ENCODE measurements at places on chromosomes 7 and 10.
A peak's percentile ranks its signal among the peaks of the same experiment; 100 is the strongest.

GRCh38 chr7:41167836-41168235, 535.1 kb downstream of the INHBA start:
- no peak for DNase-seq

GRCh38 chr10:125238682-125239081, 78.3 kb upstream of the CTBP2 start:
- DNase-seq, result no peak

GRCh38 chr7:101729241-101729883, 88.1 kb upstream of the CUX1 start:
- no peak for DNase-seq

DNA sequence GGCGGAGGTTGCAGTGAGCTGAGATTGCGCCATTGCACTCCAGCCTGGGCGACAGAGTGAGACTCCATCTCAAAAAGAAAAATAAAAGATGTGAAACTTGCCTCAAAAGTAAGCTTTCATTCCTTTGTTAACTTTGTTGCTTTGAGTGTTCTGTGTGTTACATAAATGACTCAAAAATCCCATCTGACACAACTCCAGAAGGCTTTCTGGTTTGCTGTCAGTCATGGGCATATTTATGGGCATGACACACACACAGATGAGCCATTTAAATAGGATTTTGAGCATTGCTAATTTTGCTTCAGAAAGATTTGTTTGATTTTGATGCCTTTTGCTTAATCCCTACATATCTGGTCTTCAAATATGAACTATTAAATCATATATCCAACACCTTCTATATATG, 82.6 kb downstream of the CACNB2 start:
- no peak for DNase-seq

GRCh38 chr10:117360994-117361667, 14.1 kb downstream of the PDZD8 start:
- no peak for DNase-seq

- no peak for DNase-seq
Measured at GRCh38 chr10:123529146-123529760, 136.9 kb upstream of the GPR26 start.

DNA sequence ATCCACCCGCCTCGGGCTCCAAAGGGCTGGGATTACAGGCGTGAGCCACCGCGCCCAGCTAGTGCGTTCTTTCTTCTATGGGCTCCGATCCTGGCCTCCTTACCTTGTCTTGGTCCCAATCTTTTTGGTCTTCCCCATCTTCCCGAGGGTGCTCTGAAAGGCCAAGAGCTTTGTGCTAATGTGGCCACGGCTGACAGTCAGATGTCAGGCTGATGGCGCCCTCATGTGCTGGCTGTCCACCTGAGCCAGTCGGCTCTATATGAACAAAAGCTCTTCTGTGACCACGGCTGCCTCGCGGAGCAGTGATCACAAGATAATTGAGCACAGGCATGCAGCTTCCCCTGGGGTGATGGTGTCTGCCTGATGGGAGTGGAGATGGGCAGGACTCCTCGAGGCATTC, 11.0 kb upstream of the AHCYL2 start:
- peak; percentile 93 for DNase-seq

DNA sequence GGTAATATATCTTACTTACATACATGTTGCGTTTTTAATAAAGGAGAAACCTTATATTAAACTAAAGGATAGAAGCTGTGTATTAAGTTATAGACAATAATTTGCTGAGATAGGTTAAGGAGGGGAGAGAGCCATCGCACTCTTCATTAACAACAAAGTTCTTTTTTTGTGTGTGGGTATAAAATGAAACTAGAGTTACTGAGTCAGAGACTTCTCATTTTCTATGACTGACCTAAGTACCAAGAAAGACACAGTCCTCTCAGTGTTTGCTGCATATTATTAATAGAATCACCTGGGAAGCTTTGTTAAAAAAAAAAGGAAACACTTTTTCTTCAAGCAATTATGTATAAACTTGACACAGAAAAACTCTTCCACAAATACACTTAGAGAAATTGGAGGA, 31.4 kb downstream of the FEZF1 start:
- no peak for DNase-seq

DNA sequence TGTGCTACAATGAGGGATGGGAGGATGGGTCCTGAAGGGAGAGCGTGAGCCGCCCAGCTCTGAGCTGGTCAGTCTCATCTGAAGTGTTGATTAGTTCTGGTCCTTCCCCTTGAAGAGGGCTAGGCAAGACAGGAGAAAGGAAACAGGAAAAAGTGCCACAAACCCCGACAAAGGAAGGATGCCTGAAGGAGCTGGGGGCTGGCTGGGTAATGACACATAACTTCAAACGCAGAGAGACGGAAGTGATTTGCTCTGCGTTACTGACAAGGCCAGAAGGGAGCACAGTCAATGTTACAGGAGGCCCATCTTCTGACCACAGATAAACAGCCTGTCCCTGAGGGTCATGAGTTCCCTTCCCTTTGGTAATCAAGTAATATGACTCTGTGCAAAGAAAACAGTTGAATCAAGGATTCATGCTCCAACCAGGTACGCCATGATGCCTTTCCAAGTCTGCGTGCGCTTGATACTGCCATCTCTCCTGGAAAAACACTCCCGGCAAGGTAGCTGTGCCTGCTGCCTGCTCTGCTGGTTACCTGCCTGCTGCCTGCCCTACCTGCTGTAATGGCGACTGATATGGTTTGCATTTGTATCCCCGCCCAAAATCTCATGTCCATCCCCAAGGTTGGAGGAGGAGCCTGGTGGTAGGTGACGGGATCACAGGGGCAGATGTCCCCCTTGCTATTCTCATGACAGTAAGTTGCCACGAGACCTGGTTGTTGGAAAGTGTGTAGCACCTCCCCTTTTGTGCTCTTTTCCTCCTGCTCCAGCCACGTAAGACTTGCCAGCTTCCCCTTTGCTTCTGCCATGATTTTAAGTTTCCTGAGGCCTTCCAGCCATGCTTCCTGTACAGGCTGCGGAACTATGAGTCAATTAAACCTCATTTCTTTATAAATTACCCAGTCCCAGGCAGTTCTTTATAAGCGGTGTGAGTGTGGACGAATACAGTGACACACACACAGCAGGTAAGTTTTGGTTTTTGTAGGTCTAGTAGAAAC, 57.9 kb downstream of the GRB10 start:
- DNase-seq, result no peak

DNA sequence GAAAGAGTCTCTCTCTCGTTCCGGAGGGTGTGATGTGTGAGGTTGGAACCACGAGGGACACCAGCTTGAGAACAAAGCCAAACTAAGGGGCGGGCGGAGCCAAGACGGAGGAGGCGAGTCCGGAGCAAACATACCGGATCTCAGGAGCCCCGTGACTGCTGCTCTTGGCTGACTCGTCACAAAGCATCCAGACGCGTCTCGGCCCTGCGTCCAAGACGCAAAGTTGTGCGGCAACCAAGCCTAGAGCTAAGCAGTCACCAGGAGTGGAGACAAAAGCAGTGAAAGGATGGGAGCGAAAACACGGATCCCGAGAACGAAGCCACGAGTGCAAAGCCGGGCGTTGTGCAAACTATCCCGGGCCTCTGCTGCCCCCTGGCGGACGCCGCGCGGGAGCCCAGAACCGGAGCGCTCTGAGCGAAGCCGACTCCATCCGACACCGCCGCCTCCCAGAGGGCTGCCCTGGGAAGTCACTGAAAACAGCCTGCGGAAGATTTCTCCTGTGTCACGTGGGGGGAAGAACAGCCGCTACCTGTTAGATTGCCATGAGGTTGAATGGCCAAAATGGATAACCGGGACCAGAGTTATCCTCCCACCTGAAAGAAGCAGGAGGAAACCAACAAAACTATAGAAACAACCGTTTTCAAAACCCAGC, 46.4 kb upstream of the TMEM72 start:
- peak; percentile 77 for DNase-seq

- no peak for DNase-seq
Measured at GRCh38 chr10:132609211-132609610, 71.6 kb downstream of the INPP5A start.

GRCh38 chr10:46198516-46198915, 88.3 kb upstream of the ANTXRL start:
- no peak for DNase-seq

DNA sequence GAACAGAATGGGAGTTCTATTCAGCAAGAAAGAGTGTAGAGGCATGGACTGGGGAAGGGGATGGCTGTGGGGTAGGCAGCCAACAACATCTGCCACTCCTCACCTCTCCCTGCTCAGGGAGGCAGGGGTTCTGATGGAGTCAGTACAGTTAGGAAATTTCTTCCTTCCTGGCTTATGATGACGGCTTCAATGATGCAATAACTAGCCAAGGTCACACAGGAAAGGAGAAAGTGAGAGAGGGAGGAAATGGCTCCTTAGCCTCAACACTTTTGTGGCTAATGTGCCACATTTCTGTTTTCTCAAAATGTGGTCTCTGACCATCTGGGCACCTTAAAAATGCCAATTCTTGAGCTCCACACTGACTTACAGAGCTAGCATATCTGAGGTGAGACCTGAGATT, 79.3 kb upstream of the PDZD8 start:
- DNase-seq, result no peak

- no peak for DNase-seq
Measured at GRCh38 chr10:12852687-12853086, 148.8 kb downstream of the CCDC3 start.

GRCh38 chr7:1403638-1404459, 55.4 kb downstream of the MICALL2 start:
- DNase-seq, result peak; percentile 6

DNA sequence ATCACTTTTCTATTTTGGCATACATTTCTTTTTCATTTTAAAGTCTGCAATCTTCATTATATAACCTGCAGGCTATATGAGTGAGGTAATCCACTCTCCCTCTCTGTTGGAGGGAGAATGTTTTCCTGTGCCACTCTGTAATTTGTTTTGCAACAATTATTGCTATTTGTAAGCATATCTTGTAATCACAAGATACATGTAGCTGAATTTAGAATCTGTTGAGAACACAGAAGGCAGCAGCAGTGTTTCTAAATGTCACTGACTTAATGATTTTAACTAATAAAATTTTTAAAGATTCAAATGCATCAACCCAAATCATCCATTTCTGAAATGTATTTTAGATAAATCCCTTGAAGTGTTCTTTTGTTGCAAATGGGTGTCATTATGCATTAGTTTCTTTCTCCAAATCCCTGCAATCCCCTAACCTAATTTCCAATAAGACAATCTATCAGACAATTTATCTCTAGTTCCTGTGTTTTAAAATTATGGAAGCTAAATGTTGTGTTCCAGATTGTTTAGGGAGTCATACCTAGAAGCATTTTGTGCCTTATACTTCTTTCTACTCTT, 19.8 kb upstream of the UMAD1 start:
- no peak for DNase-seq

DNA sequence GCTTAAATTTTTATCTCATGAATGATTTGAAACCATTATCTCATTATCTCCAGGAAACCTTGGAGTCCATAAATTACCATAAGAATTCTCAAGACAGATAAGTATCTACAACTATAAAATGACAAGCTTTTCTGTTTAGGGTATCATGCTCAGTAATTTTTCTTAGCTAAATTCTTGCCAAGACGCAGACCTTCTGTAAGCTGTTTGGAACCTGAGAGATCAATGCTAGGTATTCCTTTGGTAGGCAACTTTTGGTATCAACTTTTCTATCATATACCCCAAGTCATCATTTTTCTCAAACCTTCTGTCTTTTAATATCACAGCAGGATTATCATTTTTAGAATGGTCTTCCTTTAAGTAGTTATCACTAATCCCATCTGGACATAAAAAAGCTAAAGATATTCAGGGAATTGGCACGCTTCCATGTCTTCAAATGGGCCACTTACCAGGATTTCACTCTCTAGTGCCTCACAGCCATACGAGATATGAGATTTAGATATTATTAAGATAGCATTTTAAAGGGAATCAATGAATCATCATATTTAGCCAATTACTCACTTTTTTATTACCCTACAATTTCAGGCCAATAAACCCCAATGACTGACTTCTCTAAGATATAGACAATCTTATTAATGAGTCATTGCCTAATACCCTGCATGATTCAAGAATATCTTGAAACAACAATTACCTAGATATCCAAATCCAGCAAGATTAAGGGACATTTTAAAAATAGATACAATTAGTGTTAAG, 544.1 kb downstream of the HTR7 start:
- no peak for DNase-seq

DNA sequence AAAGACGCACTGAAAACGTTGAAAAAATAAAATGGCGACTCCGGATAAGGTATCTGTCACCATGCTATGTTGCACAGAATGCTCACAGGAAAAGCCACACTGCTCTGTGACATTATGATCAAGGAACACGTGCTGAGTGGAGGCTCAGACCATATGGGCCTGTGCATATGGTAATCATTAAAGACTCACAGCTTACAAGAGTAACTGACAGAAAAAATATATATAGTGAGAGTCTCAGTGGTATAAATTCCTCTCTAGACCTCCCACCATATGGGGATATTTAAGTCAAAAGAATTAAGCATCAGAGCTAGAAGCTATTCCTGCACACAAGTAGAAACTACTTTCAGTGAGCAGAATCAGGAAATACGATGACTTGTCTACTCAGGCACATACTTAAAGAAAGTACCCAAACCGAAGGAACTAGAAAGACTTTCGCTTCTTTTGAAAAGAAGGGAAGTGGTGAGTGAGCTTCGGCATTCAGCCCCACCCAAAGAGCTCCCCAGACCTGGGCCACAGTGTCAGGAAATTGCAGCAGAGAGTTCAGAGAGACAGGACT, 65.1 kb upstream of the MPP7 start:
- no peak for DNase-seq

GRCh38 chr10:117277675-117278074, 36.8 kb downstream of the SLC18A2 start:
- DNase-seq, result no peak

DNA sequence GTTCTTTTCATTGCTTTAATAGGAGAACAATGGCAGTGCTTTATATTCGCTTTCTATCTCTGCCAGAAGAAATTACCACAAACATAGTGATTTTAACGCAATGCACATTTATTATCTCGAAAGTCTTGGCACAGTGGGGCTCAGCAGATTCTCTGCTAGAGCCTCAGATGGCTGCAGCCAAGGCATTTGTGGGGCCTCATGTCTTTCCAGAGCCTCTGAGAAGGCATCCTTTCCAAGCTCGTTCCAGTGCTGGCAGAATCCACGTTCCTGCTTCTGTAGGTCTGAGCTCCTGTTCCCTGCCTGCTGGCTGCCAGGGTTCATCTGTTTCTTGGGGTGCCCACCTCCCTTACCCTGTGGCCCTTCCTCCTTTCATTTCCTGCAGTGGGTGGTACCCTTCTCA, 60.2 kb downstream of the LRRC18 start:
- DNase-seq, result no peak

DNA sequence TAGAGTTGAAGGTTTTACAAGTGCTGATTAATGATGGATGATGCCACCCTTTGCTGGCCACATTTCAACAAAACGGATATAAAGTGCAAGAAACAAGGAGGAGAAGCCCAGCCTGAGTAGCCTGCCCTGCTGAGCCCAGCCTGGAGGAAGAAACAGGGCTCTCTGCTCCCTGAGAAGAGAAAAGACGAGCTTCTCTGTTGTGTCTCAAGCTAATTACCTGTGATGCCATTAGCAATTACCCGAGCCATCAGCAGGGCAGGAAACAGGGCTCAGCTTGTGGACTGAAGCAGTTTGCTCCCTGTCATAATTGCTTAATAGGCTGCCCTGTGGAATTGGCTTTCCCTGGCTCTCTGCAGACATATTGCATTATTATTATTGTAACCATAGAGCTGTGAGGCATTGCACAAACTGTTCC, 709.3 kb upstream of the AUTS2 start:
- DNase-seq, result no peak
